ENCODE measurements at places on chromosomes 11 and 22. TPM values are rescaled to one million over a fixed set of nuclear protein-coding genes. Genes with fewer than 3 reads are reported as not detected.

The IFITM10 gene
- total RNA-seq = 2.9 TPM

The YAP1 gene
- total RNA-seq = 143 TPM

The HSD17B12 gene
- 51.8 TPM for total RNA-seq

The USP47 gene
- 23.3 TPM for total RNA-seq

The OR5P2 gene
- total RNA-seq = not detected

The C11orf97 gene
- not detected for total RNA-seq

The PDE2A gene
- not detected for total RNA-seq

The SLC22A6 gene
- total RNA-seq = not detected

The RGL4 gene
- not detected for total RNA-seq

The KRTAP5-9 gene
- total RNA-seq = 0.33 TPM

The SLC35C1 gene
- total RNA-seq = 28.2 TPM

The SLC17A6 gene
- total RNA-seq = not detected

The CCDC73 gene
- not detected for total RNA-seq

The CEP126 gene
- total RNA-seq = 0.98 TPM

The HEPACAM gene
- not detected for total RNA-seq

The SYCE3 gene
- total RNA-seq = not detected

The OR52A1 gene
- not detected for total RNA-seq

The OR4C13 gene
- not detected for total RNA-seq

The SPINDOC gene
- total RNA-seq = 24.2 TPM

The CDC42BPG gene
- 10.1 TPM for total RNA-seq

The UBQLNL gene
- total RNA-seq = 0.25 TPM

The DSCAML1 gene
- total RNA-seq = 9.0 TPM

The CENPM gene
- total RNA-seq = 7.1 TPM

The KRTAP5-11 gene
- total RNA-seq = not detected

The NXPE1 gene
- total RNA-seq = not detected

The DPP3 gene
- 75.4 TPM for total RNA-seq

The MRGPRX4 gene
- not detected for total RNA-seq
